Uterus (tissue), 4 donors: ENCODE measurements at places on chromosomes 2 and 18.

DNA sequence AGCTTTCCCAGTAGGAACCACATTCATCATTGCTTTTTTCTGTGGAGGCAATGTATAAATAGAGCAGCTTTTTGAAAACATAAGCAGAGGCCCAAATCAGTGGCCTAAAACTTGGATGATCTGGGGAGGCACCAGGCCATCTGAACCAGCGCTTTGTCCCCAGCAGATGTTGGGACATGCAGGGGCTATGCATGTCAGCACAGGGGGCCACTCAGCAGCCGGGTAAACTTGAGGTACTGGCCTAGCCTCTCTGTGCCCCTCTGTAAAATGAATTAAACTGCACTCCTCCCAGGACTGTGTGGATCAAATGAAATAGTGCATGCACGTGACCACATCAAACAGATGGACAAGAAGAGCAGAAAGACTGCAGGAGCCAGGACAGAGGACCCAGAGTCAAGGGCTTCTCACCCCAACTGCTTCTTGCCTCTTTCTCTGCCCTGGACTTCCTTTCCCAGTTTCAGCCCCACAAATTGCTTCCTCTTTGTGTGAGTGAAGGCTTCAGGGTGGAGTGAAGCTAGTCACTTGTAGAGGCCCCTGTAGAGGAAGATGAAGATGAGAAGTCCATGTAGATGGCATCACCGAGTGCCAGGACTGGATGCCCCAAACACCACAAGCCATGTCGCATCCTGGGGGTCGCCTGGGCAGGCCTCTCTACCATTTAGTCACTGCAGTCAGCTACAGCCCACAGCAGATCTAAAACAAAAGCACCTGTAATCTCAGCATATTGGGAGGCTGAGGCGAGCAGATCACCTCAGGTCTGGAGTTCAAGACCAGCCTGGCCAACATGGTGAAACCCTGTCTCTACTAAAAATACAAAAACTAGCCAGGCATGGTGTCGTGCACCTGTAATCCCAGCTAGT lies 53.2 kb downstream of the IMPA2 start:
- no peak for DNase-seq

- no peak for DNase-seq
Measured at GRCh38 chr18:46678785-46679399, 21.9 kb upstream of the LOXHD1 start.

DNA sequence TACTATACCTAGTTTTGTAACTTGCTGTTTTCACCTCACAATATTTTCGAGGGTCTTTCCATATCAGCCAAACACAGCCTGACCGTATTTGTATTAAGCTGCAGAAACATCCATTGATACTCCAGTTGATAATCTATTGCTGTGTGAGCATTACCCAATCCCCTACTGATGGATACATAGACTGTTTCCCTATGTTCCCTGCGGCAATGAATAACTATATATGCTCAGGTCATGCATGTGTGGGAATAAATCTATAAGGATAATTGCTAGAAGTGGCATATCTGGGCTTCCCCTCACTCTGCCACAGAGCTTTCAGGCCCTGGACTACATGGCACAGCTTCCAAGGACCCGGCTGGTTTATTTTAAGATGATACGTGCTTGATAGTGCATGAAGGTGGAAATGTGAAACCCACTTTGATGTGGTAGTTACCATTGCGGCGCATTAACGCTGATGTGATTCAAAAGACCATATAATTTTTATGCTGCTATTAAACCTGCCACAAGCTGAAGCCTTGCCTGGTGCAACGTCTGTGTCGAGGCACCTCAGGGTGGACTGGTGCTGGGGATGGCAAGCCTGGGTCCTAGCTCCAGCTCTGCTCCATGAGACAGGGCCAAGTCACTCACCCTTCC lies 130.8 kb upstream of the MSH6 start:
- DNase-seq, result no peak

- no peak for DNase-seq
Measured at GRCh38 chr18:13611142-13611600, 115.2 kb downstream of the FAM210A start.

- DNase-seq, result no peak
Measured at GRCh38 chr2:86794861-86795260, 4.1 kb upstream of the CD8A start.

GRCh38 chr2:172484253-172484652 lies 56.9 kb downstream of the ITGA6 start:
- no peak for DNase-seq

DNA sequence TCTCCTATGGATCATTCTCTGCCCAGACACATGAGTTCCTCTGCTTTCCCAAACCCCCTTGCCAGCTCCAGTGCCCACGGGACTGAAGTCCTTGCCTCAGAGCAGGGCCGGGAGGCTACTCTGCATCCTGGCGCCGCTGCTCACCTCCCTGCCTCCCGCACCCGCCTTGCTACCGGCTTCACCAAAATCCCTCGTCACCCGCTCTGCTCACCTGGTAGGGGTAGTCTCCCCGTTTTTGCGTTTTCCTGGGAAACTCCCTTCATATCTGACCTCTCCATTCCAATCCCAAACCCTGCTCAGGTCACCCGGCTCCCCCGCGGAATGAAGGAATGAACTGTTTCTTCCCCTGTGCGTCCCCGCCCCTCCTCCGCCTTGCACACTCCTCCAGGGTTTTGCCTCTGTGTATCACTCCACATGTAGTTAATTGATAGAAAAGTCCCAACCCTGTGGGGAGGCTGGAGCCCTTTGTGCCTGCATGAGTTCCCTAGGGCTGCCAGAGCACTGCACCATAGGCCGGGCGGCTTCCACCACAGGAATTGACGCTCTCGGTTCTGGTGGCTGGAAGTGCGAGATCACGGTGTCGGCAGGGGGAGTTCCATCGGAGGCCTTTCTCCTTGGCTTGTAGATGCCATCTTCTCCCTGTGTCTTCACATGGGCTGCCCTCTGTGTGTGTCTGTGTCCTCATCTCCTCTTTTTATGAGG lies 2.0 kb upstream of the DGKD start:
- DNase-seq, result no peak

DNA sequence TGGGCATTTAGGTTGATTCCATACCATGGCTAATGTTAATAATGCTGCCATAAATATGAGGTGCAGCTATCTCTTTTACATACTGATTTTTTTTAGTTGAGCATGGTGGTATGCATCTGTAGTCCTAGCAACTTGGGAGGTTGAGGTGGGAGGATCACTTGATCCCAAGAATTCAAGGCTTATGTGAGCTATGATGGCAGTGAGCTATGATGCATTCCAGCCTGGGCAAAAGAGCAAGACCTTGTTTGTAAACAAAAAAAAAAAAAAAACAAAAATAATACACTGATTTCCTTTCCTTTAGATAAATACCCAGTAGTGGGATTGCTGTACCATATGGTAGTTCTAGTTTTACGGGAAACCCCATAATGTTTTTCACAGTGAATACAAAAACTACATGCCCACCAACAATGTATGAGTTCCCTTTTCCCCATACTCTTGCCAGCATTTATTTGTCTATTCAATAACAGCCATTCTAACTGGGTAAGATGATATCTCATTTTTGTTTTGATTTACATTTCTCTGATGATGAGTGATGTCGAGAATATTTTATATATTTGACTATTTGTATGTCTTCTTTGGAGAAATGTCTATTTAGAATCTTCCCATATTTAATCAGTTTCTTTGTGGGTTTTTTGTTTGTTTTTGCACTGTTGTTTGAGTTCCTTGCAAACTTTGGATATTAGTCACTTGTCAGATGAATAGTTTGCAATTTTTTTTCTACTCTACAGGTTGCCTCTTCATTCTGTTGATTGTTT lies 281.0 kb upstream of the KYNU start:
- DNase-seq, result no peak

- DNase-seq, result no peak
Measured at GRCh38 chr2:88832311-88832991, 141.0 kb downstream of the RPIA start.

DNA sequence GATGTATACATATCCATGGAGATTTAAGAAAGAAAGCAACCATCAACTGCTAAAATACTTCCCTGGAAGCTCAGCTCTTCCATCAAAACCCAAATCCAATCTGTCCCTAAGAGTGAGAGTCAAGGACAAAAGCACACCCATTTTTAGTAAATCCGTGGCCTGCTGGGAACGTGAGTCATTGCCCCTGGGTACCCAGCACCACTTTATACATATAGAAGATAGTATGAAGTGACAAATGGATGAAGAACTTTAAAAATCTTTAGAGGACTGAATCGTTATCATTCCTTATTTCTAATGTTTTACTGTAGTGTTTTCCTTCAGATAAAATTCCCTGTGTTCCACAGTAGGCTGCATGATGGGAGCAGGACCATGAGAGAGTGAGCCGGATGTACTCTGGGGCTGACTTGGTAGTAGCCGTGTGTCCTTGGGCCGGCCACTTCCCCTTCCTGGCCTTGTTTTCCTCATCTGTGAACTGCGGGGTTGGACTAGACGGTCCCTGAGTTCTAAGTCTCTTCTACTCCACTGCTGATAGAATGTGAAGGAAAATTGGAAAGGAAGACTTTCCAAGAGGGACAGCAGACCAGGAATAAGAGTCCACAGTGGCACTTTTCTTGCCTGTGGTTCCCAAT lies 28.5 kb upstream of the CEP68 start:
- DNase-seq, result no peak

DNA sequence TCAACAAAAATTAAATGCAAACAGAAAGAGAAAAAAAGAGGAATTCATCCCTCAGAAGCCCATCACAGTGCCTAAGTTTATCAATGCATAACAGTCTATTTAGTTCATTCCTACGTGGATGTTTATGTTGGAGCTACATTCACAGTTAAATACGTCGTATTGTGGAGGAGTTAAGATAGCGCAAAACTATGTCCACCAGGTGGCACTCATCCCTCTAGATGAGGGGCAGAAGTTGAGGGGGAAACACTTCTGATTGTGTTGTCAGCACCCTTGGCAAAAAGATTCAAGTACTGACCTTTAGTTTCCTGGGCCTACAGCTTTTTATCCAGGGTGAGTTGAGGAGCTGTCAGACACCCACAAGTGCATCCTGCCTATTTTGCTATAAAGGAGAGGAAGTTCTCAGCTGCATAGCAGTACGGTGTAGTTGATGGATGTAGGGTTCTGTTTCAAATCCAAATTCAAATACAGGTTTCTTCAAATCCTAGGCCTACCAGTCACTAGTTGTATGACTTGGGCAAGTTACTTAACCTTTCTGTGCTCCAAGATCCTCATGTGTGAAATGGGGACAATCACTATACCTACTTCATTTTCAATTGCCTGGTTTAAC lies 26.8 kb upstream of the MYO1B start:
- no peak for DNase-seq

DNA sequence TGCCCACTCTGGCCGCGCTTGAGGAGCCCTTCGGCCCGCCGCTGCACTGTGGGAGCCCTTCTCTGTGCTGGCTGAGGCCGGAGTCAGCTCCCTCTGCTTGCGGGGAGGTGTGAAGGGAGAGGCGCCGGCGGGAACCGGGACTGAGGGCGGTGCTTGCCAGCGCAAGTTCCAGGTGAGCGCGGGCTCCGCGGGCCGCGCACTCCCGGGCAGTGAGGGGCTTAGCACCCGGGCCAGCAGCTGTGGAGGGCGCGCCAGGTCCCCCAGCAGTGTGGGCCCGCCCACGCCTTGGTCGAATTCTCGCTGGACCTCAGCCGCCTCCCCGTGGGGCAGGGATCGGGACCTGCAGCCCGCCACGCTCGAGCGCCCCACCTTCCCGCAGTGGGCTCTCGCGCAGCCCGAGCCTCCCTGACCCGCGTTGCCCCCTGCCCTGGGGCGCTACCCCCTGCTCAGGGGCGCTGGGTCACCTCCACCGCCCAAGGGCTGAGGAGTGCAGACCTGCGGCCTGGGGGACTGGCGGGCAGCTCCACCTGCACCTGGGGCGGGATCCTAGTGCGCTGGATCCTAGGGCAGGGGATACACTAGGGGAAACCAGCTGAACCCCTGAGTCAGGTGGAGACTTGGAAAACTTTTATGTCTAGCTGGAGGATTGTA lies 97.3 kb downstream of the CD8B2 start:
- no peak for DNase-seq

DNA sequence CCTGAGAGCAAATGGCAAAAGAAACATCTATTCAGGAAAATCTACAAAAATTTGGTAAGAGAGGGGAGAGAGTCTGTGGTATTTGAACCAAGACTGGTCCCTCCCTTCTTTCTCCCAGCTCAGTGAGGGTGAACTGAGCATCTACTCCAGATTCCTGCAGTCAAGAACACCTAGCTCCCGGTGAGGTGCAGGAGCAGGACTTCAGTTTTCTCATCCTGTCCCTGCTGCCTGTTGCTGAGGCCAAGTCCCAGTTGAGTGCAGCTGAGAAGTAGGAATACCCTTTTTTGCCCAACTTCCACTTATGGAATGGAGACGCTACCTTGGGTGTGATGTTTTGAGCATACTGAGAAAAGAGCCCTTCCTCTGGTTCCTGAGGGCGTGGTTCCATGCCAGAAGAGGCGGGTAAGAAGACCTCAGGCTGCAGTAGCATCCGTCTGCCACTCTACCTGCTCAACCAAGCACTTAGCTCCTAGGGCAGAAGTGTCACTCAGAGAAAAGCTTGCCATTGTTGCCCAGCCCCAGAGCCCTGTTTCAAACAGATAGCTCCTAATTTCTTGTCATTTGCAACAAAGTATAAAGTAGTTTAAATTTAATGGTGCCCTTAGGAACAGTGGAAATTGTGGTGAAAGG lies 112.9 kb downstream of the SOS1 start:
- no peak for DNase-seq

DNA sequence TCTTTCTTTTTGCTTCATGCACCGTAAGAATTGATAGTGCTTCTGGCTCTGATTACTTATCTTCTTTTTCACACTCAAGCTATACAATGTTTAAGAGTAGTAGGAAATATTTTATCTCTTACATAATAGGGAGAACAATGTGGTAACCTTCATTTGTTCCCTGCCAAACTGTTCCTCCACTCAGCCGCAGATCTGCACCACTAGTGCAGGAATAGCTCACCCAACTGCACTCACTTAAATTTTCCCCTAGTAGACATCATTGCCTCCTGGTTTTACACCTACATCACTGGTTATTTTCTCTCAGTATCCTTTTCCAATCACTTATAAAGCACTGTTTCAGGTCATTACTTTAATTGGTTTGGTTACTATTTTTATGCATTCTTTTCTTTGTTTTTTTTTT lies 283.5 kb upstream of the ZNF804A start:
- no peak for DNase-seq

DNA sequence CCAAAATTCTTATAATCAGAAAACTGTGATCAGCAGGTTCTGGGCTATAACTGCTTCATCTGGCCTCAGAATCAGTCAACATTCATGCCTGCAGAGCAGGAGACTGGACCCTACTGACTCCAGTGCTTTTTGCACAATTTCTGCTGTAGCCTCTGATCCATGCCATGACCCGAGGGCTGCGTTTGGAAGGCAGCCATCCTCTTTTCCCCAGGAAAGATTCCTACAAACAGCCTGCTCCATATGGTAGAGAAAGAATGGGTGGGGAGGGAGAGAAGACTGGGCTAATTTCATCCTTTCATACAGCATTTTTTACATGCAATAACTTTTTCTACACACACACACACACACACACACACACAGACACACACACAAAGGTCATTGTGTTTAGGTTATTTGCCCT lies 133.0 kb upstream of the MMADHC start:
- no peak for DNase-seq

GRCh38 chr2:188444106-188444835 lies 152.6 kb downstream of the GULP1 start:
- DNase-seq, result no peak
